Subcutaneous adipose tissue (tissue), 4 donors: ENCODE measurements at places on chromosomes 7 and 10. TPM values are rescaled to one million over a fixed set of nuclear protein-coding genes. Genes with fewer than 3 reads are reported as not detected.

Gene SDK1
- 7.5 TPM for total RNA-seq

Gene OR2A42
- 0.44 TPM for total RNA-seq

Gene KLF14
- total RNA-seq = 0.33 TPM

Gene ZNF398
- total RNA-seq = 15.8 TPM

Gene EFCAB10
- total RNA-seq = not detected

Gene ADAM8
- total RNA-seq = 3.2 TPM

Gene TMEM273
- total RNA-seq = 38.1 TPM

Gene PRPS1L1
- total RNA-seq = not detected

Gene SRRT
- total RNA-seq = 42.9 TPM

Gene ADARB2
- 0.44 TPM for total RNA-seq

Gene HOXA9
- total RNA-seq = 10.9 TPM

Gene PAPOLB
- 0.68 TPM for total RNA-seq

Gene ZNF722
- total RNA-seq = not detected

Gene CCM2
- 52.2 TPM for total RNA-seq
